ENCODE measurements at places on chromosomes 7 and 10.

- DNase-seq, result no peak
Observed at GRCh38 chr10:4373098-4373497, 452.9 kb upstream of the AKR1E2 start.

DNA sequence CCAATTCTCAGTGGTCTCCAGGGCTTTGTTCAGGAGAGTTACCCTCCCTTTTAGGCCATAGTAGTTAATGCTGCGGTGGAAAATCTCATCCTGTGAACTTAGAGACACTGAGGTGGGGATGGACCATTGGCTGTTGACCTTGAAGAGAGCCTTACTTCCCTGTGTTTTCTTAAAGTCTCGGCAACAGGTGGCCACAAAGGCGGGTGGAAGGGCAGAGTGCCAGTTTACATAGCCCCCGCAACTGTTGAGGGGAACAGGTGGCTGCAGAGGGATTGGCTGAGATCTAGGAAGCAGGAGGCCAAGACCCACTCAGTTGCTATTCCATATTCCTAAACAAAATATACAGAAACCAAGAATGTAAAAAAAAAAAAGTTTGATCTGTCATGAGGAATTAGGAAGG lies 160.6 kb downstream of the ST7 start:
- no peak for DNase-seq

DNA sequence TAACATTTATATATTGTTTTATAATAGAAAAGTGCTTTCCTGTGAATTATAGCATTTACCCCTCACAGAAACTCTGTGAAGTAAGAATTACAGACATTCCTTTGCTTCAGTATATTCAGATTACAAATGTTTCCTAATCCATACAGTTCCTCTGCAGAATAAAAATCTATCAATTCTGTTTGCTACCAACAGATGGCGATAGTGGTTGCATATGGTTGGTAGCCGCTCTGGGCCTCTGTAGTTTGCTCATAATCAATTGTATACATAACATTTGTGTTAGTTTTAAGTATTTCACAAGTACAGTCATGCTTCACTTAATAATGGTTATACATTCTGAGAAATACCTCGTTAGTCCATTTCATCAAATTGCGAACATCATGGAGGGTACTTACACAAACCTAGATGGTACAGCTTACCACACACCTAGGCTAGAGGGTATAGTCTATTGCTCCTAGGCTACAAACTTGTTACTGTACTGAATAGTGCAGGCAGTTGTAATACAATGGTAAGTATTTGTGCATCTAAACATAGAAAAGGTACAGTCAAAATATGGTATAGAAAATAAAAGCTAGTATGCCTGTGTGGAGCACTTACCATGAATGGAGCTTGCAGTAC lies 94.4 kb upstream of the STEAP4 start:
- peak; percentile 11 for DNase-seq

- no peak for DNase-seq
Observed at GRCh38 chr7:17247357-17247756, 51.1 kb upstream of the AHR start.
